Activated naive CD8-positive, alpha-beta T cell treated with anti-CD3 and anti-CD28 coated beads for 36 hours (primary cell): ENCODE measurements at places on chromosomes 7 and 10.

GRCh38 chr10:102347236-102347828 lies 48.2 kb upstream of the NFKB2 start:
- peak; percentile 8 for DNase-seq

- no peak for DNase-seq
These were observed 92.4 kb upstream of the LEP start for GRCh38 chr7:128148676-128149075.

DNA sequence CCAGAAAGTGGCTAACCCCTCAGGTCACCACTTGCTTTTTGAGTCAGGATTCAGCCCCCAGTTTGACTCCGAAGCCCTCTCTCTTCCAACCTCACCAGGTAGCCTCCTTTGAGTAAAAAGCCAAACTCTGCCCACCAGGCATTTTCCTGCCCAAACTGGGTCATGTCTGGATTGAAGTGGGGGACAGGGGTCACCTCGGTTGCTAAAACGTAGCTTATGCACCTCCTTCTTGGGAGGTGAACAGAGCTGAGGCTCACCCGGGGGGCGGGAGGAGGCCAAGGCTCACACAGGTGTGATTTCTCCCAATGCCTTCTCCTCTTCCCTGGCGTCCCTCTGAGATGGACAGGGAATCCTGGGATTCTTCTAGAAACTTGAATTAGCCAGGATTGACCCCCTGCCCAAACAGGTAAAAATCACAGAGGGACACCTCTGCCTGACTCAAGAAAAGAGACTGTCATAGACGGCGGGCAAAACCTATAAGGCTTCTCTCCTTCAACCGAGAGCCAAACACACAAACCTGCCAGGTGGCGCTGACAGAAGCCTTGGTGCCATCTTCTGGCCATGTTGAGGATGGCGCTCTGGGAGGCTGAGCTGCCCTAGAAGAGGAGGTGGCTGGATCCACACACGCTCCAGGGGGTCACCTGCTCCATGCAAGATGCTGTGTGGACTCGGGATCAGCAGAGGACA lies 51.6 kb downstream of the PRLHR start:
- peak; percentile 46 for DNase-seq

DNA sequence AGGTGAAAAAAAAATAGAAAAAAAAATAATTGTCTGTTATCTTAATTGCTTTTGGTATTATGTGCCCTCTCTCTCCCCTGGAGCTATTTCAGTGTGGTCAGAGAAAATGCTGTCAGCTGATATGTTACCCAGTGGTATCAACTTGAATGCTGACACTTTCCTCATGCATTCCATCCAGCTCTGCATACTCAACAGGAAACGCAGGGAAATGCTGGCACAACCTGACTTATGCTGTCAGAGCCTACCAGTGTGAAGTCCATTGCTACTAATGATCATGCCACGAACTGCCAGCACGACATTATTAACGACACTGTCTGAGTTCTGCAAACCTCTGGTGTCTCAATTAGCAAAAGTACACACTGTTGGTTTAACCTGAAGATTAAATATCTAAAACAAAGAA lies 182.8 kb downstream of the ZWINT start:
- no peak for DNase-seq

- DNase-seq, result no peak
These were observed 121.6 kb upstream of the LYZL2 start for GRCh38 chr10:30750971-30751677.
